ENCODE measurements at places on chromosomes 1 and 21.

- DNase-seq, result no peak
Observed at GRCh38 chr1:88276163-88276562, 407.9 kb upstream of the PKN2 start.

DNA sequence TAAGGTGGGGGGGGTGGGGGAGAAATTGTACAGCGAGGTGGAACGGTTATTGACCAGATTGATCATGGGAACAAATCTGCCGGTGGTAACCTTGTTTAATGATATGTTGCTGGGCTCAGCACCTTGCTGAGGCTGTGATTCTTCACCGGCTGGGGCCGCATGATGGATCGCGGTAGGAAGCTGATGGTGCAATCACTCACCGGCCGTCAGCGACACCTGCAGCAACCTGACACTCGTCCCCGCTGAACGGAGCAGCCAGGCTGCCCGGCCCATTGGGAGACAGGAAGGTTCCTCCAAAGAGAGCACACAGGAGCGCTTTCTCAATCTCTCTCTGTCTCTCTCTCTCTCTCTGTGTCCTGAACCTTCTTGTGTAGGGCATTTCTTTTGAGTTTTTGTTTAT lies 128.5 kb upstream of the RRP15 start:
- DNase-seq, result no peak

- DNase-seq, result peak; percentile 85
Observed at GRCh38 chr1:77534456-77534855, 148.0 kb downstream of the ZZZ3 start.

DNA sequence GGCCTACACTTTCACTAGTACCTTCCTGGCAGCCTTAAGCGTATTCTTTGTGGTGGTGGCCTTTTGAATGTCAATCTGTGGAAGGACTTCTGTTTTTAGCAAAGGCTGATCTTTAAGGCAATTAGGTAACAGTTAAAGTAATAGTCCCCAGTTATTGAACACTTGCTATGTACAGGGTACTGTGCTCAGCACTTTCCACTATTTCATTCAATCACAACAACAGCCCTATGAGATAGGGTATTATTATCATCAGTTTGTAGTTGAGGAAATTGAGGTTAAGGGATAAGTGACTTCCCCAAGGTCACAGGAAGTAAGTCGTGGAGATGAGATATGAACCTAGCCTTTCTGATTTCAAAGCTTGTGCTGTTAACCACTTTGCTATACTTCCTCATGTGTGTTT lies 185.7 kb downstream of the ST6GALNAC3 start:
- no peak for DNase-seq

DNA sequence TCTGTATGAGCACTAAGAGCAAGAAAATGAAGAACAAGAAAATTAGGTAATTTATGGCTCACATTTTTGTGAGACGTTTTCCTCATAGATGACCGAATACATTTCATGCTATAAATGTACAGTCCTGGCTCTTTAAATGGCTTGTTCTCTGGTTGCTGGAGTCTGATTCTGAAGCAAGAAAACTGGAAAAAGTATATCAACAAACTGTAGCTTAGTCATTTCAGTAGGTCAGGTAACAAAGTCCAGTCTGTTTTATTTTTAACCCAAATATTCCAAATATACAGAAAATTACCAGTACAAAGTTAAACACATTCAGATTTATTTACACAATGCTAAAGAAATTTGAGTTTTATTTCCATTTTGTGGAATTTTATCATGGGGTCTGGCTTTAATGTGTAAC lies 2.5 kb upstream of the MYBPHL start:
- peak; percentile 50 for DNase-seq

DNA sequence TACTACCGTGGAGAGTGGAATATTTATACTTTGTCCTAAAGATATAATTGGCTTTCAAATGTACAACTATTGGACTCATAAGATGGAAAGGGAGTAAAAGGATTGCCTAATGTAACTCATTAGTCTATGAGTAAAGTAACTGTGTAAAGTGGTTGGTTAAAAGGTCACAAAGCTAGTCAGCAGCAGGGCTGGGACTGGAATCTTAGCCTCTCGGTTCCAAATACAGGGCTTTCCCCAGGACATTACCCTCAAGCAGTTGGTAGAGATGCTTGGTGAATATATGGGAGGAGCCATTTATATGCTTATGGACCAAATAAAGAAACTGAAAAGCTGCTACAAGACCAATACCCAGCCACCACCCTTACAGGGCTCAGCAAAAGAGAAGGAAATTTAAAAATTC lies 283.7 kb downstream of the HLX start:
- DNase-seq, result no peak

DNA sequence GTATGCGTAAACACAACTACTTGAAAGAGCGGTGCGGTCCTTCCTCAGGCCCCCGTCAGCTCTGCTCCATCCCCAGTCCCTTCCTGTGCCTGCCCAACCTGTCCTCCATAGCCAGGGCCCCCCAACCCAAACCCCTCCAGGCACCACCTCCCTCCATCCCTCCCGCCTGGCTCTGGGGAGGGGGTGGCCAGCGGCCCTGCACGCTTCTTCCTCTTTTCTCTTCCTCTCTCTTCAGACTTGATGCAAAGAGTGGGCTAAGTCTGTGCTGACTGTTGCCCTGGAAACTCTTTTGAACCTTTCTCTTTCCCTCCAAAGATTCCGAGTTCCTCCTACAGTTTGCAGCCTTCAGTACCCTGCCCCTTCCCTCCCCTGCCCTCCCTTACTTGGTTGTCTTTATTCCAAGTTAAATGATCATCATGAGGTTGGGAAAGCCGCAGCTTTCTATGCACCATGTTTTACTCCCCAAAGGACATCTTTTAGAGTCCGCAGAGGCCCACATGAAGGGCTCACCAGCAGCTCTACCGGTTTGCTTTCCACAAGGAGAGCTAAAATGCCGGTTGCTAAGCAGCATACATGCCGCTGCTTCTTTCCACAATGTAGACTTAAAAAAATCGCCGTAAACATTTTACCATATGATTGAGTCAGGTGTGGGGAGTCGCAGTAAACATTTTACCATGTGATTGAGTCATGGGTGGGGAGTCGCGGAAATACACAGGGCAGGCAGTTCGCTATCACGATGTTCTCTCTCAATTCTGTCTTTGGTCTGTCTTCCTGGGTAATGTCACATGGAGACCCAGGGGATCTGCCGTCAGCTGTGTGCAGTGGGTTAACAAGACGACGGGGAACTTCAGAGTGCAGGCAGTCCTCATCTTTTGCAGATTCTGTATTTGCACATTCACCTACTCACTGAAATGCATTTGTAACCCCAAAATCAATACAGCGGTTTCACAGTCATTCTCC lies 525.3 kb downstream of the KIF26B start:
- peak; percentile 44 for DNase-seq
